ENCODE measurements at places on chromosomes 13 and 19. TPM values are rescaled to one million over a fixed set of nuclear protein-coding genes. Genes with fewer than 3 reads are reported as not detected.

Gene ALOX5AP
- total RNA-seq = 21.3 TPM

DNA sequence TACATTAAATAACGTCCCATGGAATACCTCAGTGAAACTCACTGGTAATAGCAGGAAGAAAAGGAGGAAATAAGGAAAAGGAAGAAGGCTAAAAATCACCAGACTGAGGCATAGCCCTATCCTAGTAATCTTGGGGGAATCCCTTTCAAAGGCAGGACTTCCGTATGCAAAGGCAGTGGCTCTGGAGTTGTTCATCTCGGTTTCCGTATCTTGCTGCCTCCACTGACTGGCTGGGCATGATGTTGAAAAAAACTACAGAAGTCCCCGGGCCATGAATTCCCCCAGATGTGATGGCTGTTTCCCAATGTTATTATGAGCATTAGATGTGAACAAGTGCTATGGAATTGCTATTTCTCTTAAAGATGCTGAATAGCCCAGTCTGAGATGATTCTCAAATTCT lies 5.5 kb downstream of the FPR2 start:
- no peaks in the 10 kb centered on the region for H3K36me3 ChIP-seq
- no peak overlapping the region for H3K4me3 ChIP-seq
- DNase-seq = no peak
- H3K27me3 ChIP-seq = peaks cover 40% of the 10 kb centered on the region

Gene FGF21
- total RNA-seq = not detected

DNA sequence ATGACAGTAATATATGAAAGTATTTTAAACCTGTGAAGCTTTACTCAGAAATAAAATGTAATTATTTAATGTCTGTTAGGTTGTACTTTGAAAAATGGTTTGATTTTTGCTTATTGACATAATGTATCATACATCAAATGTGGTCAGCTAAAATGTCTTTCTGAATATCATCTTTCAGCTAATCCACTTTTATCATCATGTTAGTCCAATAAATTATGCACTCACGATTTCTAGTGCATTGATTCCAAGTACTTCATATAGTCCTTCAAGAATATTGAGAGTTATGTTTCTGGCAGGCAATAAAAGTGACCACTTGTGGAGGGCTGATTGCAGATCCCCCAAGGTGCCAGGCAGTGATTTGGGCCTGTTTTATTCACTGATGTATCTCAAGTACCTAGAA lies 1204.1 kb downstream of the OLFM4 start:
- H3K36me3 ChIP-seq = no peaks in the 10 kb centered on the region
- DNase-seq = no peak
- no peaks in the 10 kb centered on the region for H3K4me1 ChIP-seq
- H3K27ac ChIP-seq = no peak overlapping the region

GRCh38 chr19:45403781-45404556 lies 900 bp downstream of the PPP1R13L start:
- peaks cover 37% of the 10 kb centered on the region for H3K27me3 ChIP-seq
- DNase-seq = peak; percentile 73
- peaks cover 9% of the 10 kb centered on the region for H3K36me3 ChIP-seq
- peaks cover 38% of the 10 kb centered on the region for H3K4me1 ChIP-seq

DNA sequence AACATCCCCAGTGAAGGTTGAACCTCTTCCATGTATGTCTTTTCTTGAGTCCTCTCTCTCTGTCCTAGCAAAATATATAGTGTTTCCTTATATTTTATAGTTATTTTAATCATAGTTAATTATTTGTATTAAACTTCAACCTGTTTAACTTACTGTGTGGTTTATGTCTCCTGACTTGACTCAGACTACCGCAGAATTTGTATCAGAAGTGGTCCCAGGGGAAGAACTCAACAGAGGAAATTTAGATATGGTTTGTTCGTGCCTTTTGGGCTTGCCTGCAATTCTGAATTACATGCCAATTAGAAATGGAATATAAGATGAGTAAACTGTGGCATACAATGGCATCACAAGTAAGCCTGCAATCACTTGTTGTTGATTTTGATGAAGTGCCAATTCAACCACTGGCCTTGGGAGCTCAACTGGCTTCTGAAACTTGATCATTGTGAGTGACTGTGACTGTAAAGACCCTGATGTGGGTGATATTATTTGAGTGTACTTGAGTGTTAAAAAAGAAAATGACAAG lies 1459.5 kb upstream of the PCDH20 start:
- no peak for DNase-seq
- no peaks in the 10 kb centered on the region for H3K36me3 ChIP-seq
- no peaks in the 10 kb centered on the region for H3K27me3 ChIP-seq
- no peaks in the 10 kb centered on the region for H3K4me1 ChIP-seq
- H3K4me3 ChIP-seq = no peak overlapping the region
- no peak overlapping the region for H3K27ac ChIP-seq

DNA sequence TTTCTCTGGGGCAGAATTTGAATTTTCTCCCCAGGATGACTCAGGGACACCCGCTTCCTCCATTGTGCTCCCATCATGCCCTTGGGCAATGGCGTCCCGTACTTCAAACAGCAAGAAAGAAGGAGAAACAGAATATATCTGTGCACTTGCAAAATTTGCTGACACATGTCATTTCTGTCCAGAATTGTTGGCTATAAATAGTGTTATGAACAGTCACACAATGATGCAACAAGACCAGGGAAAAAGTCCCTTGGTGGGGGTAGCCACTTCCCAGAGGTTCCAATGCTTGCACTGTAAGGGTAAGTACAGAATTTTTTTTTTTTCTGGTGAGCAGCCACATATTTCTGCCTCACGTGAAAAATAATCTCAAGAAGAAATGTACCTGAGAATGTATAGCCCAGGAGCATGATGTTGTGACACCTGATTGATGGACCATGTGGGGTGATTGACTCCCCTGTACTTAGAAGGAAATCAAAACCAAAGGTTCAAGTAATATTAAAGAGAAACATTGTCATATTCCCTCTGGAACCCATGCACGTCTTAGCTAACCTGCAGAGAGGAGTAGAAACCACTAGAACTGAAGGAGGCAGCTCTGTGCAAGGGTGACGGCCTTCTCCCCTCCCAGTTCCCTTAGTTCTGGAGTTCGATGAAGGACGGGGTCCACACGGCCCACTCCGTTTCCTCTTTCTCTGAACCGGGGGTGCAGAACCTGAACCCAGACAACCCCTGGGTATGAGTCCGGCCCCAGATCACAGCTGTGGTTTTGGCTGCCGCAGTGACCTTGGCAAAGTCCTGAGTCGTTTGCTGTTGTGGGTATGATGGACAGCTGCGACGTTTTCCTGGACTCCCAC lies 9.3 kb upstream of the LAIR1 start:
- no peak overlapping the region for H3K4me3 ChIP-seq
- DNase-seq = no peak
- H3K4me1 ChIP-seq = peaks cover 75% of the 10 kb centered on the region
- H3K27me3 ChIP-seq = peaks cover 33% of the 10 kb centered on the region

GRCh38 chr19:47353307-47353712 lies 4.2 kb downstream of the DHX34 start:
- H3K4me3 ChIP-seq = no peak overlapping the region
- H3K27me3 ChIP-seq = no peaks in the 10 kb centered on the region

GRCh38 chr13:73985783-73986182 lies 148.4 kb downstream of the KLF12 start:
- H3K4me1 ChIP-seq = peaks cover 38% of the 10 kb centered on the region
- peak; percentile 28 for DNase-seq
- H3K27ac ChIP-seq = peak overlapping the region; percentile 96
- H3K27me3 ChIP-seq = no peaks in the 10 kb centered on the region
- H3K4me3 ChIP-seq = peak overlapping the region; percentile 73
- peaks cover 2% of the 10 kb centered on the region for H3K36me3 ChIP-seq

DNA sequence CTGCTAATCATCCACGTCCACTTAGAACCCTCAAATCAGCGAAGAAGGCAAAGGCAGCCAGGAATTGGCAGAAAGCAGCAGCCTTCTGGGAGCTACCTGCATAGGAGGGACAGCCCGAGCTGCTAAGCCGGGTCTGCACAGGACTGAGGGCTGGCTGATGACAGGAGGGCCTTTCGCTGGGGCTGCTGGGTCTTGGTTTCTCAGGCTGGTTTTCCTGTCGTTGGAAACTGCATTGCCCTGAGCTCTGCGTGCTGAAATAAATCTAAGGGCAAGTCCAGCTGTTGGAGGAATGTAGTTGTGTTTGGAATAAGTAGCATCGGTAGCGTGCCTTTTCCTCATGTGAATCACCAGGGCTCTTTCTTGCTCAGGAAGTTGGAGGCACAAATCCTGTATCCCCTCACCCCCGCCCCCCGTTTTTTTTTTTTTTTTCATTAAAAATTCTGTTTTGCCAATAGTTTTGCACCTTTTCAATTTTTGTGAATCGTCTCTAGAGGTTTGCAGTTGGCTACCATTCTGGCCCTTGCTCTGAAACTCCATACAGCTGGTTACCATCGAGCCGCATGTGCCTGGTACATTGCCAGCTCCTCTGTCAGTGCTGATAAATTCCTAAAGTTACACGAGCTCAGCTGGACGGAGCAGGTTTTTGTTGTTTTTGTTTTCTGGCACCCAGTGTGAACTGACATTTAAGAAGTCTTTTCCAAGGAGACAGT lies 193.9 kb upstream of the RNF113B start:
- H3K27ac ChIP-seq = no peak overlapping the region
- no peak for DNase-seq
- no peak overlapping the region for H3K4me3 ChIP-seq

DNA sequence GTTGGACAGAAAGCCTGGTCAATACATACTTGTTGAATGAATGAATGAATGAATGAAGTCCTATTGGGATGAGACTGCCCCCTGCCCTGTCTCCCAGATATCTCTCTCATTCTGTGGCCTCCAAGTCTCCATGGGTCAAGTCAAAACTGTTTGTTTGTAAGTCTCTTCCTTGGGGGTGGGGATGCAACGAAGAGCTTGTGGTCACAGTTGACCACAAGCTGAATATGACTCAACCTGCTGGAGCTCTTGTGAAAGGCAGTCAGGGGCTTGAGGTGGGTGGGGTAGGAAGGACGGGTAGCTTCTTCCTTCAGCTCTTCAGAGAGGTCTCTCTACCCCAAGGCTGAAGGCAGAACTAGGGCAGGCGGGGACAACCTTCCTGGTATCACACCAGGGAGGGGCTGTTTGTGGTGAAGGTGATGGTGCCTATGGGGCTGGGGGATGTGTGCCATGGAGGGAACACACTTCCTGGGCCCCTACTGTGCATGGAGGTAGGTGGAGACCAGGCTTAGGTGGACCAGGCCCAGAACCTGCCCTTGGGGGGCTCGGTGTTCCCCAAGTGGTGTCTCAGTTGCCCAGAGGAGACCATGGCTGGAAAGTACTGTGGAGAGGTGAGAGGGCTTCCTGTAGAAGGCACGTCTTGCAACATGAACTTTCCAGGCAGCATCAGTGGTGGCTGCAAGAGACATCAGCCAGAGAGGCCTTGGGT lies 8.0 kb downstream of the MYO1F start:
- peak; percentile 70 for DNase-seq
- no peaks in the 10 kb centered on the region for H3K27me3 ChIP-seq
- no peak overlapping the region for H3K4me3 ChIP-seq
- peak overlapping the region; percentile 69 for H3K27ac ChIP-seq
- peaks cover 45% of the 10 kb centered on the region for H3K4me1 ChIP-seq

DNA sequence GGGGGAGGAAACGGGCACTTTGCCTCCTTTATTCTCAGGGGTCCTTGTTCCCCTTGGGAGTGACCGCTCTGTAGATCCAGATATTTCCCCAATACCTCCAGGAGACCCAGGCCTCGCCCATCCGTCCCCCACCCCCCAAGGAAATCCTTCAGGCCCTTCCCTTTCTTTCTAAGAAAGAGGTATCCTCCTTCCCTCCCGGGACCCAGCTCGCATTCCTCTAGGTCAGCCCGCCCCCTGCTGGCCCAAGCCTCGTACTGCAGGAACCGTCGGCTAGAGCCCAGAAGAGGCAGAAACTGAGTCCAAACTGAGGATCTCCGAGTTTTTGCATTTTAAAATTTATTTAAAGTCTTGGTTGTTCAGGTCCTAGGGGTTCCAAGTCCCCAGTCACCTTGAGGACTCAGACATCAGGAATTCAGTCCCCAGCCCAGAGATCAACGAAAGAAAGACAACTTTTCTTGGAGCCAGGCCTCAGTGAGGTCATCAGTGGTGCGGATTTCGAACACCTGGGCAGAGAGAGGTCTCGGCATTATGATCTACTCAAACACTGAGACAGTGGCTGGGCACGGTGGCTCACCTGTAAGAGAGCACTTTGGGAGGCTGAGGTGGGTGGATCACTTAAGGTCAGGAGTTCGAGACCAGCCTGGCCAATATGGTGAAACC lies 7.5 kb upstream of the LRFN1 start:
- no peak overlapping the region for H3K4me3 ChIP-seq
- peak; percentile 89 for DNase-seq
- no peaks in the 10 kb centered on the region for H3K27me3 ChIP-seq
- H3K36me3 ChIP-seq = peaks cover 16% of the 10 kb centered on the region
- peak overlapping the region; percentile 50 for H3K27ac ChIP-seq

DNA sequence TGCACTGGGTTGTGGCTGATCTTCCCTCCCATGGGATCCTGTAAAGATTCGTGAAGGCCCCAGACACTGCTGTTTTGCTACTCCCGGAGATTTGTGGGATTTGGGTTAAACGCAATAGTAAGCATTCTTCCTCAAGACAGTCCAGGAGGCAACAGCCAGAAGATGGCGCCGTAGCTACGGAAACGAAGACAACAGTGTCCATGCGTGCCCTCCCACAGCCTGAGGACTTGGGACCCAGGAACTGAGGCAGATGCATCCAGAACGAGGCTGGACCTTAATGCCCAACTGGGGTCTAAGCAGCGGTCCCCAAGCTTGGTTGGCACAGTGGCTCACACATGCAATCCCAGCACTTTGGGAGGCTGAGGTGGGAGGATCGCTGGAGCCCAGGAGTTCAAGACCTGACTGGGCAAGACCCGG lies 57.6 kb upstream of the ZNF507 start:
- no peaks in the 10 kb centered on the region for H3K4me1 ChIP-seq
- H3K4me3 ChIP-seq = no peak overlapping the region
- peaks cover 18% of the 10 kb centered on the region for H3K27me3 ChIP-seq
- DNase-seq = peak; percentile 52
- H3K27ac ChIP-seq = no peak overlapping the region
- H3K36me3 ChIP-seq = no peaks in the 10 kb centered on the region

DNA sequence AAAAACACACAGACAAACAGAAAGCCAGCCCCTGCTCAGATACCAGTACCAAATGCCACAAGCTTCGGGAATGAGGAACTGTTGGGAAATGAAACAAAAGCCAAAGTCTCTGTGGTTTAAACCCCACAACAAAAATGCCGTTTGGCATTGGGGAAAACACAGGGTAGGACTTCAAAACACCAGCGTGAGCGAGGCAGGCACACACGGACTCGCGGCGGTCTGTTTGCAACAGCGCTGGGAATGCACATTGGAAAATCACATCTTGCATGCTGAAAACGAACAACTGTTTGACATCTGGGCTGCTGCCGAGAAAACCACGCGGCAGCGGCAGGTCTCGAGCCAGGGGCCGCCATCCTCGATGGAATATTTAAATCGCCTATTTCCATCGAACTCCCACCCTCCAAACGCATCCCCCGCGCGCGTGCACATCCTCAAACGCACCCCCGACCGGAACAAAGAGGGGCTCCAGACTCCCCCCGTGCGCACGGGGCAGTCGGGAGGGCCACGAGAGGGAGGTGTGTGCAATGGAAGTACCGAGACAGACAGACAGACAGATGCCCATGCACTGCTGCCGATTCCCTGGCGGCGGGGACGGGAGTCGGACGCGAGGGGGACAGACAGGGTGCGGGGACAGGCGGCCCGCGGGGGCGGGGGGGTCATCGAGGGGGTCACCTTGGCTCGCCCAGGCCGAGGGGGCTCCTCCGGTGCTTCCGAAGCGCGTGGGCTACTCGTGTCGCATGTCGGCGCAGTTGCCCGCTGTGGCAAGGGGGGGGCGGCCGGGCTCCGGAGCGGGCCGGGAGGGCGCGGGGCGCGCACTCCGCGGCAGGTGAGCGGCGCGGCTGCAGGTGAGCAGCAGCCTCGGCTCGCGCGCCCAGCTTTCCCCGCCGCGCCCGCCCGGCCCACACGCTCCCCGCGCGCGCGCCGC lies at the start of gene GPR12:
Gene GPR12 (minus strand): TSS at position 880 of the 925 bp plus-strand sequence. CDS start 959 bp downstream, outside the sequence.
- H3K36me3 ChIP-seq = no peaks in the 10 kb centered on the region
- no peak within 1 kb of the TSS for H3K27ac ChIP-seq
- peaks cover 48% of the 10 kb centered on the region for H3K27me3 ChIP-seq
- H3K4me1 ChIP-seq = peaks cover 9% of the 10 kb centered on the region

All from activated naive CD4-positive, alpha-beta T cell treated with anti-CD3 and anti-CD28 coated beads for 36 hours (primary cell).